ENCODE measurements at places on chromosomes 12 and 14.

DNA sequence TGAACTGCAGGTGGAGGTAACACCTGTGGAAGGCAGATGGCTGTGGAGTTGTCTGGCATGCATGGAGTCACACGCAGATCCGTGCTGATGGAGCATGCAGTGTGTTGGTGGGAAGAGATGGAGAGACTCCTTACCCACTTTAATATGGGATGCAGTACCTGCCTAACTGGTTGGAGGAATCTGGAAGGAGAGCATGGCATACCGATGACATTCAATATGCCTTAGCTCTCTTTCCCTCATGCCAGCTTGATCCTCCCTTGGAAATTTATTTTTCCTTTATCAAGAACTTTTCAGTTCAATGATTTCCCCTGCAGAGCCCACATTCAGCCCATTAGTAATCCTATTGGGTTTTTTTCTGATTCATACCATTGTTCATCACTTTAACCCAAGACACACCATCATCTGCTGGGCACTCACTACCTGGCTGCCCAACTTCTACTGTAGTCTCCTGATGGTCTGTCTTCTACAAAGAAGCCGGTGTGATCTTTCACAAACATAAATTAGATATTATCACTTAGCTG lies 25.9 kb upstream of the NR2C1 start:
- DNase-seq: no peak

- peak; percentile 64 for DNase-seq
Measured at GRCh38 chr12:53051058-53051880, 1.4 kb downstream of the TNS2 start.

GRCh38 chr12:104682790-104683279 lies 226.1 kb downstream of the CHST11 start:
- peak; percentile 70 for DNase-seq

GRCh38 chr12:17372508-17372907 lies 717.5 kb downstream of the RERGL start:
- DNase-seq: no peak

GRCh38 chr14:104929268-104930230 lies 4.9 kb downstream of the PLD4 start:
- DNase-seq: no peak

DNA sequence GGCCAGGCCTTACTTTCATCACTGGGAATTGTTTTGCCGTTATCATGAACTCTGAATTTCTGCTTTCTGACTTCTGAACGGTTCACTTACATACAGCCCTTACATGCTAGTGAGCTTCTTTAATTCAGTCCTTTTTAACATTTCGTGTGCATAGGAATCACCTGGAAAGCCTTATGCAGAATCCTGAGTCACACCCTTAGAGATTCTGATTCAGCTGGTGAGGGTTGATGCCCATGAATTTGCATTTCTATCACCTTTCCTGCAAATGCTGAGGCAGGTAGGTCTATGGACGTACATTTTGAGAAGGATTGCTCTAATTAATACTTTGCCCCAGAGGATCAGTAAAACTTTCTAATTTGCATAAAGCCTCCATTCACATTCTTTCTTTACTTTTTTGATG lies 44.0 kb downstream of the PPHLN1 start:
- DNase-seq: no peak

GRCh38 chr12:94815958-94816357 lies 165.6 kb upstream of the TMCC3 start:
- DNase-seq: no peak

- no peak for DNase-seq
Measured at GRCh38 chr12:106018286-106018685, 120.5 kb downstream of the NUAK1 start.

DNA sequence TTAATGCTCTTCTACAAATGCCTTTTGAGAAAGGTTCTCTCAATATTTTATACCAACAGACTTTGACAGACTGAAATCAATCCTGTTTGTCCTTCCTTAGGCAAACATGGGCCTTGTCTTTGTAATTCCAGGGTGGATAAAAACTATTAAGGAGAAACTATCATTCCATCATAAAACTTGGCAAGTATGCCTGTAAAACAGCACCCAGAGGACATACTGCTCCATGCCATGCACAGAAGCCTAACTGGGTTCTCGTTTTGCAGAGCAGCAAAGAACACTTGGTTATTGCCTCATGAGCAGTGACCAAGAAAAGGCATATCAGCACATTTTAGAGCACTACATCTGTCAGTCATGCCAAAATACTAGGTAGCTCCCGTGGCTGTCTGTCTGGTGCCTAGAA lies 33.8 kb upstream of the PTGDR start:
- DNase-seq: no peak

GRCh38 chr14:63435204-63435603 lies 108.0 kb downstream of the PPP2R5E start:
- peak; percentile 20 for DNase-seq

GRCh38 chr14:50947446-50947845 lies 3.2 kb upstream of the PYGL start:
- DNase-seq: no peak

DNA sequence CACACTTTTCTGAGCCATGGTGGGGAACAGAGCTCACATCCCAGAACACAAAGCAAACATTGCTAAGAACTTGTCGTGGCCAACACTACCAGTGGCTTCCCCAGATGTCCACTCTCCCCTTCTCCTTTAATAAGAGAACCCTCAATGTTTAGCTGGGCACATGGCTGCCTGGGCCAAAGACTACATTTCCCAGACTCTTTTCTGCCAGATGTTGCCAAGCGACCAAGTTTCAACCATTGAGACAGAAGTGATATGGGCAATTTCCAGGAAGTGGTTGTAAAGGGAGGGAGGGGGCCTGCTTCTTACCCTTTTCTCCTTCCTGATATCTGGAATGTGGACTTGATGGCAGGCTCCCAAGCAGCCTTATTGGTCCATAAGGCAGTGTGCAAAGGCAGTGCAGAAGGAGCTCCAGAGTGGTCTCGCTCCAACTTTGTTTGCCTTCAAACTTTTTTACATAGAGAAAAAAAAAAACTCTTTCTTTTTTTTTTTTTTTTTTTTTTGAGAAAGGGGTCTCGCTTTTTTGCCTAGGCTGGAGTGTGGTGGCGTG lies 24.9 kb upstream of the JDP2 start:
- no peak for DNase-seq

Data from inflammatory macrophage (primary cell).